ENCODE measurements at places on chromosomes 16 and 17.

- DNase-seq, result no peak
Measured at GRCh38 chr16:53414381-53414780, 19.9 kb upstream of the RBL2 start.

GRCh38 chr16:10067406-10067805 lies 114.8 kb downstream of the GRIN2A start:
- no peak for DNase-seq

DNA sequence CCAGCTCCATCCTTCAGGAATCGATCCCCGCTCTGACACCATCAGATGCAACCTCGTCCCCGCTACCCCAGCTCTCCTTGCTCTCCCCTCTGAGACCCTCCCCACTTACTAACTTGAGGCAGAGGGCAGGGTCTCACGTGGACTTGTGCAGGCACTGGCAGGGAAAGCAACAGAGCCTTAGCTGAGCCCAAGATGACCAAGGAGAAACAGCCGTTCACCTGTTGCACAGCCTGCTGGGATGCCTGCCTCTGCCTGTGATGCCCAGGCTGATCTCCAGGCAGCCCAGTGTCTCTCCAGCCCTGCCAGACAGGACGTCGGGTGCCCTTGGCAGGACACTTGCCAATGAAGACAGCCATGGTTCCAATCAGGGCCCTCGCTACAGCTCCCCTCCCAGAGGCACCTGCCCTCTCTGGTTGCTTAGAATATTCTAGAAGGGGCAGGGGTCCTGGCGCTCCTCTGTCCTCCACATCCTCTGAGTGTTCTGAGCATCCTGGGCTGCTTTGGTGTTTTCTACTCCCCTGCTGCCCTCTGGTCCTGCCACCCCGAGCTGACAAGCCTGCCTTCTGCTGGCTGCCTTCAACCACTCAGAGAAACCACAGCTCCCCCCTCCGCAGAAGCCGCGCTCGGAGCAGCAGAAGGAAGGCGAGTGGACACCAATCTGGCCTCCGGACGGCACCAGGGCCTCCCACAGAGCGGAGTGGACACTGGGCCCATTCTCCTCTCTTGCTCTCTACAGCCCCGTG lies 6.7 kb downstream of the CEP295NL start:
- DNase-seq, result peak; percentile 72

DNA sequence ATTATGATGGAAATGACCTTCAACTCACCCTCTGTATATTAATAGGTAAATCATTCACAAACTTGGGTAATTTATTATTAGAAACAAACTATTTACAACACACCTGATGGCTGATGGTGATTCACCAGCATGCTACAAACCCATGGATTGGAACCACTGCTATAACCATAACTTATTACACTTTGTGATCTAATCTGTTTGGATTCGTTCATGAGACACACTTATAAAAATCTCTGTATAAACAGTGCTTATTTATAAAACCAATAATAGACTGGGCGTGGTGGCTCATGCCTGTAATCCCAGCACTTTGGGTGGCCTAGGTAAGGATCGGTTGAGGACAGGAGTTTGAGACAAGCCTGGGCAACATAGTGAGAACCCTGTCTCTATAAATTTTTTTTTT lies 16.0 kb downstream of the SMIM36 start:
- DNase-seq, result no peak

- DNase-seq, result no peak
Measured at GRCh38 chr16:84047206-84047605, 4.6 kb upstream of the SLC38A8 start.

- DNase-seq, result no peak
Measured at GRCh38 chr17:42179911-42180410, 981 bp downstream of the KCNH4 start.

DNA sequence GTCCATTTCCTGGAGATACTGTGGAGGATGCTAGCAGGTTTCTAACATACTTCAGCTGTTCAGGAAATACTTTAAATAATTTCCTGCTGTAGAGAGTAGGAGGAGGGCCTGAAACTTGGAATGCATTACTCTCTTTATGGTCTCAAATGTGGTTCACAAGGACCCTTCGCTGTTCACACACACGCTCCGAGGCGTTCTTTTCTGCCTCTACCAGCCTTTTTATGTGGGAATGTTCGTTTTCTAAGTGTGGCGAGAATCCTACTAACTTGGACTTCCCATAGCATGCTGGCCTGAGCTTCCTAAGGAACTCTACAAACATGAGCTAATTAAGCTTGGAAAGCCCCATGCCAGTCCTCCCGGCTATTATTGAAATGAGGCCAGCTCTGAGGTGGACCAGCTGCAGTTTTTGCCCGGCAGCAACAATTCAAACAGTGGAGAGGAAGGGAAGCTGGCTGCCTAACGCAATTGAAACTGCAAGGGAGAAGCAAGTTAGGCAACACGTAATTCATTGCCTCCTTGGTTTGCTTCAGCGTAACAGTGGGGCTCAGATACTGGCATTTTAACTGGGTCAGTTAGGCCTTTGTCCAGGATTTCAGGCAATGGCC lies 18.9 kb downstream of the KPNA2 start:
- peak; percentile 28 for DNase-seq

DNA sequence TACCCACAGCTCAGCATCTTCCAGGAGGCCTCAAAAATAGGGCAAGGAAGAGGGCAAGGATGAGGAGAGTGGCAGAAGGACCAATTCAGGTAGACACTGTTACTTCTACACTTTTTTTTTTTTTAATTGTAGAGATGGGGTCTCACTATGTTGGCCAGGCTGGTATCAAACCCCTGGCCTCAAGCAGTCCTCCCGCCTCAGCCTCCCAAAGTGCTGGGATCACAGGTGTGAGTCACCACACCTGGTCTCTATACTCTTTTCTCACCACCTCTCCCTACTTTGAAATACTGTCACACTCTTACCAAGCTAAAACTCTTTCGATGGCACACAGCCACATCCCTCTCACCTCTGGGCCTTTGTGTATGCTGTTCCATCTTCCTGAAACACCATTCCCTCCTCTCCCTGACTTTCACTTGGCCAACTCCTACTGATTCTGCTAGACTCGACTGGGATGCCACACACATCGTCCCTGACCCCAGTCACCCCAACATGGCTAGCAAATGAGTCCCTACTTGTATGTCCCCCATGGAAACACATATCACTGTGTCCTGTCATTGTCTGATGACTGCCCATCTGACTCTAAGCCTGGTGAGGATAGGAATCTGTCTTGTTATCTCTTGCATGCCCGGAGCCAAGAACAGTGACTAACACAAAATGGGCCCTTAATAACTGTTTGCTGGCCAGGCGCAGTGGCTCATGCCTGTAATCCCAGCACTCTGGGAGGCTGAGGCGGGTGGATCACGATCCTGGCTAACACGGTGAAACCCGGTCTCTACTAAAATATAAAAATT lies 7.2 kb upstream of the SLC43A2 start:
- DNase-seq, result no peak

DNA sequence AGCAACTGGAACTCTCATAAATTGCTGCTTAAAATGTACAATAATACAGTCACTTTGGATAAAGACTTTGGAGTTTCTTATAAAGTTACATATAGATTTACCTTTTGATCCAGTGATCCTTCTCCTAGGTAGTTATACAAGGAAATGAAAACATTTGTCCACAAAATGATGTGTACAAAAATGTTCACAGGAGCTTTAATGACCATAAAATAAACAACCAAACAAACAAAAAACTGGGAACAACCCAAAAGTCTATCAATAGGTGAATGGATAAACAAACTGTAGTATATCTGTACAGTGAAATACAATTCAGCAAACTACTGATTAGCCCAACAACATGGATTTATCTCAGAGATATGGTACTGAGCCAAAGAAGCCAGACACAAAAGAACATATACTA lies 37.6 kb downstream of the TTLL6 start:
- DNase-seq, result no peak

DNA sequence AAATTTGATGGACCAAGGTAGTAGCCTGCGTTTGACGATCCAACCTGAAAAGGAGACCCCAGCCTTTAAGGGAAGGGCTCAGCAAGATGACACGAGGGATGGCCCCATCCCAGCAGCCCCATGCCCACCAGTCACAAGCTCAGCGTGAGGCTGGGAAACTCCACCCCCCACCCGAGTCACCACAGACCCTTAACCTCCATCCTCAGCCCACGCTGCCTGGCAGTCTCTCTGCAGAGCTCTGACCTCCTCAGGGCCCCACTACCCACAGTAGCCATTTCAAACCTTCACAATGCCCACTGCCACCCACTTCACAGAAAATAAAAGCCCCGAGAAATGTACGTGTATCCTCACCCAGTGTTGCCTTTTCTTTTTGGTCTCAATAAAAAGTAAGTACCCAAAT lies 18.7 kb downstream of the USP36 start:
- no peak for DNase-seq

DNA sequence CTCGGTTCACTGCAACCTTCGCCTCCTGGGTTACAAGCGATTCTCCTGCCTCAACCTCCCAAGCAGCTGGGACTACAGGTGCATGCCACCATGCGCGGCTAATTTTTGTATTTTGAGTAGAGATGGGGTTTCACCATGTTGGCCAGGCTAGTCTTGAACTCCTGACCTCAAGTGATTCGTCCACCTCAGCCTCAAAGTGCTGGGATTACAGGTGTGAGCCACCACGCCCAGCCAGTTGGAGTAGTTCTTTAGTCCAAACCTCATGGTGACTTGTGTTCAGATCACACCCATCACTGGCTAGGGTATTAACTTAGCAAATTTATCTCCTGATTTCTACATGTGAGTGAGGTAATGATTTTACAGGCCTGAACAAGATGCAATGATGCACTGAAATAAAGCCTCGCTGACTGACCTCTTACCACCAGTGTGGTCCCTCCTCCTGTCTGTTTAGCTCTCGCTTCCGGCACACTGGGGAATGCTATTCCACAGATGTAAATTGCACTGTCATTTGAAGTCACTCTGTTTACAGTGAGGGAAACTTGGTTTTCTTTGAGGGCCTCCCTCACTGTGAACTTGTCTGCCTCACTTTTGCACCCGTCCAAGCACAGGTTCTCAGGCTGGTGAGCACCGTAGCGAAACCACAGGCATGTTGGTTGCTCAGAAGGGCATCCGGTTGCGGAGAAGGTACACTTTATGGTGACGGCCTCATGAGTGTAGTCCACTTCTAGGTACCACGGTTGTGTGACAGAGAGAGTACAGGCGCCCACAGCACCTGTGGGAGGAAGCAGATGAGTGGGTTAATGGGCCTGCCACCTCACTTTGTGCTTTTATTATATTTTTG lies 5.5 kb downstream of the IGSF6 start:
- no peak for DNase-seq

DNA sequence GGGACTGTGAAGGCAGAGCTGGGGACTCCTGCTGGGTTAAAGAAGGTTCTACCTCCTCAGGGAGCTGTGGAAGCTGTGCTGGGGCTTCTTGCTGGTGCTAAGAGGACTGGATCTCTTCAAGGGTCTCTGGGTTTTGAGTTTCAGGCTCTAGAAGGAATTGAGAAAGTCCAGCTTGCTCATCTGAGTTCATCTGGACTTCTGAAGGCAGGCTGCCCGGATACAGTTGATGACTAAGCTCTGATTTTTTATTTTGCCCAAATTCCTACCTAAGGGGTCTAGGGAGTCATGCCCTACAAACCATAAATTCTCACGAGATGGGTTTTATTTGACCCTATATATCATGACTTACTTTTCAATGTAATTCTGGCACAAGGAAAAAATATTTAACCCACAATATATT lies 46.8 kb upstream of the TMEM97 start:
- no peak for DNase-seq

- no peak for DNase-seq
Measured at GRCh38 chr16:11038777-11039176, 94.4 kb downstream of the CLEC16A start.

DNA sequence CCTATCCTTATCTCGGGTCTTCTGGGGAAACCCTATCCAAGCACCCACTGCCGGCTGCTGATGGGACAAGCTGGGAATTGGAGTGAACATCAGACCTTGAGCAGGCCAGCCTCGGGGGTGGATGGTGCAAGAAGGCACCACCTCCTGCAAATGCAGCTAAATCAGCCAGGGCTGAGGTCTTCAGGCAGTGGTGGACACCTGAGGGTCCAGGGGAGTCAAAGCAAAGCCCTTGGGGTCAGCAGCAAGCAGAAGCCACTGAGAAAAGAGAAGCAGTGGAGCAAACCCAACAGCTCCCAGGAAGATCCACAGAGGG lies 55.4 kb upstream of the ENPP7 start:
- no peak for DNase-seq

DNA sequence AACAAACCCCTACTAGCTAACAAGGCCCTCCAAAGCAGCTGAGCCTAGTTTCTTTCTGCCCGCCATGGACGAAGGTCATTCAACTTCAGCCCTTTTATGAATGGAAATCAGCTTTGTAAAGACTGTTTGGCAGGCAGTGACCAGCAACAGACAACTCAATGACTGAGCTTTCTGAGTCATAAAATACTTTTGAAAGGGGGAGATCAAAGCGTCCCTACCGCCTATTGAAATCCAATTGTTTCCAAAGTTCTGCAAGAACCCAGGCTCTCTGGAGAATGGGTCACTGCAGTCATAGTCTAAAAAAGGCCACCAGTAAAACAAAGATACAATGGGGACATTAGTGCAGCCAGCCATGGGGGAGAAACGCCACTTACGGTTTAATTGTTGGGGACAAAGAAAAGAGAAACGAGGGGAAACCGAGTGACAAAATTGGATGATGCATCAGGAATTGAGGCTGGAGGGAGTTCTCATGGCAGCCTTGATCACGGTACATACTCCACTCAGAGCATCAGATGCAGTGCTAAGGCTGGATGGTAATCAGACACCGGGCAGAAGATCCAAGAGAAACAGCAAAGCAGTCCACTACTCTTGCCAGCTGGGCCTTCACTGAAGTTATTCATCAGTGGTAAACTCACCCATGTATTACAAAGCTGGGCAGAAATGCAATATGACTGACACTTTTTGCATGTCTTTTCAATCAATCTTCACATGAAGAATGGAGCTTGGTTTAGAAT lies 9.8 kb downstream of the ADAMTS18 start:
- DNase-seq, result no peak

DNA sequence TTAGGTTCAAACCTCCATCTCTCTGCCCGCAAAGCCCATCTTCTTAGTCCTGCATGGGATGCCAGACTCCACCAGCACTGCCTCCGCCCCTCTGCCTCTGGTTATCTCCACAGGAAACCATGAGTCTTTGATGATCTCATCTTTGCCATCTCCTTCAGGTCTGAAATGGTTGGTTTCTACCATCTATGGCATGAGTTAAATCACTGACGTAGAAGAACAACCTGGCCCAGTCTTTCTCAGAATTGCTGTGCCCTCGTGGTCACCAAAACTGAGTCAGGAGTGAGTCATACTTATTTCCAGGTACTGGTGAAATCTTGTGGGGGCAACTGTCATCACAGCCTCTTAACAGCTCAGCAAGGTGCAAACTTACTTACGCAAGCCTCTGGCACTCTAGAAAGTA lies 468.7 kb upstream of the C16orf82 start:
- DNase-seq, result no peak

DNA sequence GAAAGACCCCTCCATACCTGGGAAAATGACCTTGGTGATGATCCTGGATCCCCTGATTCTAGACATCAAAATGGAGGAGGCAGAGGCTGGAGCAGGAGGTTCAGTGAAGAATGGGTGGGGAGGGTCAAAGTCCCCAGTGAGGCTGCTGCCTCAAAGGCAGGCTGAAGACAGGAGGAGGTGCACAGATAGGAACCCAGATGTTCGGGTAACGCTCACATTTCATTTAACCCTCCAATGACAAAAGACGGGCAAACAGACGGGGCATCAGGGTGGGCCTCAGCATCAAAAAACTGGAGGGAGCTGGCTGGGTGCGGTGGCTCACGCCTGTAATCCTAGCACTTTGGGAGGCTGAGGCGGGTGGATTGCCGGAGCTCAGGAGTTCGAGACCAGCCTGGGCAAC lies at the start of gene ANKRD40CL:
Gene ANKRD40CL (minus strand): TSS at position 73 of the 400 bp plus-strand sequence. CDS start 605 bp downstream, outside the sequence.
- DNase-seq, result no peak

- DNase-seq, result no peak
Measured at GRCh38 chr17:59084154-59084553, 22.5 kb downstream of the TRIM37 start.

GRCh38 chr17:22286337-22287041 lies 594.2 kb downstream of the KCNJ18 start:
- DNase-seq, result no peak
